ENCODE measurements at places on chromosomes 6 and 20. TPM values are rescaled to one million over a fixed set of nuclear protein-coding genes. Genes with fewer than 3 reads are reported as not detected.
A peak's percentile ranks its signal among the peaks of the same experiment; 100 is the strongest.

ADAM33 gene
- total RNA-seq = 7.0 TPM

GRCh38 chr6:67629258-67629657, 1005.8 kb upstream of the ADGRB3 start:
- H3K27me3 ChIP-seq = no peaks in the 10 kb centered on the region
- no peak for DNase-seq
- no peak overlapping the region for H3K27ac ChIP-seq
- no peaks in the 10 kb centered on the region for H3K4me1 ChIP-seq
- peaks cover 8% of the 10 kb centered on the region for H3K36me3 ChIP-seq

DNA sequence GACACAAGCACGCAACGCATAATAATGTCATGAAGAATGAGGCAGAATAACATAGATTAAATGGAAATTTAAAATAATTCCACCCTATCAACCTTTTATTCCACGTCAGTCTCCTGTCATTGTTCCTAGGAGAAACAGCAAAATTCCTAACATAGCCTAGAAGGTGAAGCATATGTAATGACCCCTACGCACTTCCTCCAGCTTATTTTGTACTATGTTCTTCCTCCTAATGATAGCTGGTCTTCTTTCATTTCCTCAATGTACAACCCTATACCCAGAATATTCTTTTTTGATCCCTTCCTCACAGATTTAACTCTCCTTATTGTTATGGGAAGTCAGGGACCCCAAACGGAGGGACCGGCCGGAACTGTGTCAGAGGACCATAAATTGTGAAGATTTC, 122.0 kb upstream of the CARMIL1 start:
- no peak overlapping the region for H3K27ac ChIP-seq
- peaks cover 7% of the 10 kb centered on the region for H3K27me3 ChIP-seq
- peaks cover 45% of the 10 kb centered on the region for H3K36me3 ChIP-seq
- no peak overlapping the region for H3K4me3 ChIP-seq
- DNase-seq = no peak

DNA sequence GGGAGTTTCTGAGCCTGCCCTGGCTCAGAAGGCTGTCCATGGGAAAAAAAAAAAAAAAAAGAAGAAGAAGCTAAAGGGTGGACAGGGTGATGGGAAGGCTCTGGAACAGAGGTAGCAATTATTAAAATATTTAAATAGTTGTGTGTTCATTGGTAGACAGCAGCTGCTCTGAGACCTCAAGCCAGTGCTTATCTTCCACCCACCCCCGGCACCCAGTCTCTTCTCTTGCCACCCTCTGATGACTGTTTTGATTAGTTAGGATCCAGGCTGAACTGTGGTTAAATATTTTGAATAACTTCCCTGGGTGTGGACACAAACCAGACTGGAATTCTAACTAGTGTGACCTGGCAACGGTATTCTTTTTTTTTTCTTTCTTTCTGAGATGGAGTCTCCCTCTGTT, 16.9 kb upstream of the SRSF3 start:
- H3K4me1 ChIP-seq = peaks cover 3% of the 10 kb centered on the region
- no peaks in the 10 kb centered on the region for H3K36me3 ChIP-seq
- no peaks in the 10 kb centered on the region for H3K27me3 ChIP-seq

FKBP1C gene
- not detected for total RNA-seq

DNA sequence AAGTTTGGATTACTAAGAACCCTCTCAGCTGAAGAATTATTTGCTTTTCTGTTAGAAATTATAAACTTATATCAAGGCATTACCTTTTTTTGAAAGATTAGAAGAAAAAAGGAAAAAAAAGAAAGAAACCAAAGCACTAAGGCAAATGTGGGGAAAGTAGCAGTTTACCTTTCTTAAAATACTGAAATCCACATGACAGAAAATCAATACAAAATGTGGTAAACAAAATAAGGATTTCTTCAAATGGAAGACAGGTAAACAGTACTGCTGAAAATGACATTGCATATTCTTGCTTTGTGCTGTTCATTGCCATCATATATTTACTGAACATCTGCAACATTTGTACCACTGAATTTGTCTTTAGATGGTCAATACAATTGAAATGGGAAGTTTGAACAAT, 411.2 kb upstream of the PLCB4 start:
- H3K27me3 ChIP-seq = no peaks in the 10 kb centered on the region
- no peak overlapping the region for H3K4me3 ChIP-seq
- no peaks in the 10 kb centered on the region for H3K36me3 ChIP-seq
- no peaks in the 10 kb centered on the region for H3K4me1 ChIP-seq

STMN3 gene
- total RNA-seq = 53.4 TPM

- no peaks in the 10 kb centered on the region for H3K4me1 ChIP-seq
- DNase-seq = no peak
- no peak overlapping the region for H3K27ac ChIP-seq
- H3K36me3 ChIP-seq = no peaks in the 10 kb centered on the region
- no peak overlapping the region for H3K4me3 ChIP-seq
Measured at GRCh38 chr6:77021778-77022177, 441.5 kb downstream of the HTR1B start.

PDYN gene
- 0.14 TPM for total RNA-seq

DNA sequence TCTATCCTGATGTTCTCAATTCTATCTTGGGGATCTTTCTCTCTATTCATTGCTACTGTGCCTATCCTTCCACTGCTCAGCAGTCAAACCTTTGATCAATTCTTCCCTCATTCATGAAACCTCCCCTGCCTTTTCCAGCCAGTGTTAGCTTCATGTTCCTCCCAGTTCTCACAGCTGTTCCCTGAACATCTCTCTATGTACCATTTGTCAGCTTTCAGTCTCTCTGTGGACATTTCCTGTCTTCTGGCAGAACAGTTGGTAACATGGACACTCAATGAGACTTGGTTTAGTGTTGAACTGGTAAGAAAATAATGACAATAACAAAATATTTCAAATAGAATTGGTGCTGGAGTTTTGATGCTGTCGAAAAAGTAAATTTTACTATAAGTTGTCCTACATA, 26.2 kb downstream of the SPTLC3 start:
- no peaks in the 10 kb centered on the region for H3K36me3 ChIP-seq
- H3K27ac ChIP-seq = no peak overlapping the region
- peaks cover 6% of the 10 kb centered on the region for H3K4me1 ChIP-seq
- no peak for DNase-seq

TSBP1 gene
- total RNA-seq = not detected

DPPA5 gene
- total RNA-seq = 6.7 TPM

GRCh38 chr6:53584726-53585125, 39.8 kb upstream of the GCLC start:
- no peak overlapping the region for H3K27ac ChIP-seq
- H3K36me3 ChIP-seq = no peaks in the 10 kb centered on the region
- no peaks in the 10 kb centered on the region for H3K27me3 ChIP-seq
- no peak overlapping the region for H3K4me3 ChIP-seq

GRCh38 chr6:20608356-20608755, 74.1 kb downstream of the CDKAL1 start:
- no peaks in the 10 kb centered on the region for H3K27me3 ChIP-seq
- H3K4me3 ChIP-seq = no peak overlapping the region
- peaks cover 13% of the 10 kb centered on the region for H3K36me3 ChIP-seq
- DNase-seq = no peak

HTR1B gene
- 1.5 TPM for total RNA-seq

GRCh38 chr20:62052336-62052841, 13.3 kb downstream of the TAF4 start:
- H3K27me3 ChIP-seq = no peaks in the 10 kb centered on the region
- peaks cover 43% of the 10 kb centered on the region for H3K4me1 ChIP-seq
- H3K27ac ChIP-seq = peak overlapping the region; percentile 83
- H3K36me3 ChIP-seq = peaks cover 18% of the 10 kb centered on the region
- H3K4me3 ChIP-seq = no peak overlapping the region

DNA sequence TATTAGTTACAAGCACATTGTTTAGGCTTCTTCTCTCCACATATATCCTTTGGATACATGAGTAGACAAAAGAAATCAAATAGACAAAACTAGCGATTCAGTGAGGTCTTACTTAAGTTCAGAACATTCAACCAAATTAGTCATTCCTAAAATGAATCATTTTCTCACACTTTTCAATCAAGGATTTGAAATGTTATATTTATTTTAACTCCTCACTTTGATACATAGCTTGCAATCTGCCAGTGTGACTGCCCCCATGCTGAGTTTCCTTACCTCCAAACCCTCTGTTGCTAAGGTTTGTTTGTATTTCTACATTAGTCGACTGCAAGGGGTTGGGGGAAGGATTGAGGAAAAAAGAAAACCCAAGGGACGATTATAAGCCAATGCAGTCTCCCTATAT, 3.5 kb upstream of the MOXD1 start:
- H3K4me1 ChIP-seq = peaks cover 20% of the 10 kb centered on the region
- no peak overlapping the region for H3K27ac ChIP-seq
- peaks cover 43% of the 10 kb centered on the region for H3K27me3 ChIP-seq
- no peaks in the 10 kb centered on the region for H3K36me3 ChIP-seq
- no peak for DNase-seq

- peaks cover 19% of the 10 kb centered on the region for H3K4me1 ChIP-seq
- peaks cover 5% of the 10 kb centered on the region for H3K27me3 ChIP-seq
- DNase-seq = no peak
- H3K36me3 ChIP-seq = peaks cover 22% of the 10 kb centered on the region
Measured at GRCh38 chr6:136945072-136945471, 23.0 kb downstream of the SLC35D3 start.

LINC00237 gene
- 0.78 TPM for total RNA-seq

ZBTB46 gene
- total RNA-seq = 18.9 TPM

DNA sequence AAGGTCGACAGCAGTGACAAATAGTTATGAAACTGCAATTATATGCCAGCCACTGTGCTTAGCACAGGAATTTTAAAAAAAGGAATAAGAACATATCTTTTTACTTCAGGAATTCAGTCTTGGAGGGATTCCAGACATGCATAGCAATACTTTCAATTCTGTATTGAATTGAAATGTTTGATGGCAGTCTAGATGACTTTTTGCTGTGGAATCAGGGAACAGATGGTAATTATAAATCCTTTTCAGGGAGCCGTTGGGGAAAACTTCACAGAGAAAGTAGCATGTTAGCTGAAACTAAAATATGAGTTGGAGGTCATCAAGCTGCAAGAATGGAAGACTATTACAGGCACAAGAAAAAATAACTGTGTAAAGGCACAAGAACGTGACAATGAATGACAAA, 74.8 kb downstream of the IMPG1 start:
- H3K4me3 ChIP-seq = no peak overlapping the region
- DNase-seq = no peak
- no peak overlapping the region for H3K27ac ChIP-seq
- no peaks in the 10 kb centered on the region for H3K36me3 ChIP-seq
- peaks cover 18% of the 10 kb centered on the region for H3K4me1 ChIP-seq
- H3K27me3 ChIP-seq = peaks cover 20% of the 10 kb centered on the region

- no peaks in the 10 kb centered on the region for H3K36me3 ChIP-seq
- no peaks in the 10 kb centered on the region for H3K27me3 ChIP-seq
- no peak overlapping the region for H3K4me3 ChIP-seq
- peaks cover 14% of the 10 kb centered on the region for H3K4me1 ChIP-seq
- no peak for DNase-seq
Measured at GRCh38 chr6:124420116-124420840, 542.0 kb upstream of the RNF217 start.

Measured in WTC11 (cell line).